NCI-H1417 treated with DMSO at 0.1 percent for 48 hours (cell line): ENCODE measurements at places on chromosomes 6 and 20.

DNA sequence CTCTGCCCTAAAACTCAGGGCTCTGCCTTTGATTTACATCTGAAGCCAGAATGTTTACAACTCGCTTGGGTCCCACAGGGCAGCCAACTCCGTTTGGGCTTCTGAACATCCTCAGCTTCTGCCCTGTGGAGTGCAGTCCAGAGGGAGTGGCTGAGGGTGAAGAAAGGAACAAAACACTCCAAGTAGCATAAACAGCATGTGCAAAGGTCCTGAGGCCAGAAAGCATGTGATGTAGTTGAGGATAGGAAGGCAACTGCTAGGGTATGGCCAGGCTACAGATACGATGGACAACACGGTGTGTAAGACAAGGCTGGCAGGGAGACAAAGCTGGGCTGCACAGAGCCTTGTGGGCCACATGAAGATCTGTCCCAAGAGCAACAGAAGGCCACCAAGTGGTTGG, 12.5 kb downstream of the JAG1 start:
- no peak for DNase-seq

DNA sequence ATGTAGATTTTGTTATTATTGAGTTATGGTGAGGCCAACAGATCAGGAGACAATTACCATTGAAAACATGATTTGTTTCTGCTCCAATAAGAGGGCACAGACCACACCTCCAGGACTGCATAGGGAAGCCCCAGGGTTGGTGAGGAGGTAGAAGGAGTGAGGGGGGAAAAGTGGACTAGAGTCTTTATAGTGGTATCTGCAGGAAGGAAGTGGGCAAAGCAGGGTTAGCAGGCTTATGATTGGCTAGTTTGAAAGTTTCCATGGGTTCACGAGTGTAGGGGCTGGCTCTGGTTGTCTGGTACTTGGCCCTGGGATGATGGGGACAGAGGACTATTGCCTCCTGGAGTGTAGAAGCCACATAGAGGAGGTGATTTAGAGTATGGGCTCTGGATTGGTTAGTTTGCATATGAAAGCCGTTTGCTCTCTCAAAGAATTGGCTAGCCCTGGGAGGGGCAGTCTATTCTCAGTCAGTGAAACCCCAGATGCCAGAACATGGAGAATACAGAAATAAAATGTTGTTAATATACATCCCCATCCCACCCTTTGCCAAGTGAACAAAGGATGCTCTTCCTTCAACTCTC, 156.6 kb downstream of the KLHL32 start:
- DNase-seq = no peak

DNA sequence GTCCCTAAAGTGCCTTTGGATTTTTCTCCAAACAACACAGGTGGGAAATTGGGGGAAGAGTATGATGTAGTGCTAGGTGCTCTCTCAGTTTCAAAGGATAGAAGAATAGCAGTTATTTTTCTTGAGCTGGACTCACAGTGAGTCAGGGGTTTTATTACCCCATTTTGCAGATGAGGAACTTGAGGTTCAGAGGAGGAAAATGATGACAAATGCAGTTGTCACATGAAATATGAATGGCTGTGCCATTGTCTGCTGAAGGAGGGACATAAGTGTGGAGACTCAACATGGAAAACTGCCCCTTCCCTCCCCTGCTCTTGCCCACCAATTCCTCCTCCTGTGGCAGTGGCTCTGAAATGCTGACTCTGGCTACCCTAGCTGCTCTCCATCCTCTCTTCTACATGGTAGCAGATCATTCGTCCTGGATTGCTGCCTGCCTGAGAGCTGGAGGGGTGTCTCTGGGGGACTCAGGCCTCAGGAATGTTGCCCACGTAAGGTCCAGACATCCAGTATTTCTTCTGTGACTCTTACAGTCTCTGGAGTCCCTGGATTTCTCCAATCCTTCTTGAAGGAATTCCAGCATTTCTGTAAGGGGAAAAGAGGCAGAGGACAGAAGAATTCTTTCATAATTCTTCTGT, 37.6 kb upstream of the EPB41L1 start:
- DNase-seq = no peak

DNA sequence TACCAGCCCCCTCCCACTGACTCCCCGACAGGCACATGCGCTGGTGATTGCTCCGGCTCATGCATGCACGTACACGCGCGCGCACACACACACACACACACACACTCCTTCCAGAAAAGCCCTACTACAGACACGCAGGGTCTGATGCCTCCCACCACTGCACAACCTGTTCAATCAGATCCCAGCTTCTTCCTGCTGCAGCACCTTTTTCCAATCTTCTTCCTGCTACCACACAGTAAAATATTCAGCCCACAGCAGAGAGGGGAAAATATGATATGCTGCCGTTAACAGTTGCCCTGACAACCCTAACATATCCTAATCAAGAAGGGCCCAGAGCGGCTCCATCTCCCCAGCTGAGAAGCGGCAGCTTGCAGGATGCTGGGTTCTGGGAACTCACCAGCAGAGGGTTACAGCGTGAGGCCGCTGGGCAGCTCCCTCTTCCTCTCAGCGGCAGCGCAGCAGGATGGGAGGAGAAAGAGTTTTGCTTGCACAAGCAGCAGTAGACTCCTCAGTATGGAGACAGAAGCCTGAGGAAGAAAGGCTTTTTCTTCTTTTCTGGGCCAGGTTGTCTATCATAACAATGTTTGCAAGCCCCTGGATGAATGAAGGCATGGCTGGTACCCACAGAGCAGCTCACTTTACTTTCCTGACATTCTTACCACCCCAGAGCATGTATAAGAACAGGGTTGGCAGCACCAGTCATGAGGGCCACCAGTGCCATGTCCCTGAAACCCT, 23.9 kb downstream of the MAP7 start:
- DNase-seq = no peak

GRCh38 chr6:45650524-45651135, 272.9 kb upstream of the SUPT3H start:
- DNase-seq = no peak

GRCh38 chr6:127949251-127949650, 48.4 kb upstream of the THEMIS start:
- no peak for DNase-seq

GRCh38 chr20:33733654-33734576, 2.1 kb downstream of the ZNF341 start:
- DNase-seq = no peak

GRCh38 chr6:144730088-144730645, 445.0 kb downstream of the UTRN start:
- DNase-seq = no peak

DNA sequence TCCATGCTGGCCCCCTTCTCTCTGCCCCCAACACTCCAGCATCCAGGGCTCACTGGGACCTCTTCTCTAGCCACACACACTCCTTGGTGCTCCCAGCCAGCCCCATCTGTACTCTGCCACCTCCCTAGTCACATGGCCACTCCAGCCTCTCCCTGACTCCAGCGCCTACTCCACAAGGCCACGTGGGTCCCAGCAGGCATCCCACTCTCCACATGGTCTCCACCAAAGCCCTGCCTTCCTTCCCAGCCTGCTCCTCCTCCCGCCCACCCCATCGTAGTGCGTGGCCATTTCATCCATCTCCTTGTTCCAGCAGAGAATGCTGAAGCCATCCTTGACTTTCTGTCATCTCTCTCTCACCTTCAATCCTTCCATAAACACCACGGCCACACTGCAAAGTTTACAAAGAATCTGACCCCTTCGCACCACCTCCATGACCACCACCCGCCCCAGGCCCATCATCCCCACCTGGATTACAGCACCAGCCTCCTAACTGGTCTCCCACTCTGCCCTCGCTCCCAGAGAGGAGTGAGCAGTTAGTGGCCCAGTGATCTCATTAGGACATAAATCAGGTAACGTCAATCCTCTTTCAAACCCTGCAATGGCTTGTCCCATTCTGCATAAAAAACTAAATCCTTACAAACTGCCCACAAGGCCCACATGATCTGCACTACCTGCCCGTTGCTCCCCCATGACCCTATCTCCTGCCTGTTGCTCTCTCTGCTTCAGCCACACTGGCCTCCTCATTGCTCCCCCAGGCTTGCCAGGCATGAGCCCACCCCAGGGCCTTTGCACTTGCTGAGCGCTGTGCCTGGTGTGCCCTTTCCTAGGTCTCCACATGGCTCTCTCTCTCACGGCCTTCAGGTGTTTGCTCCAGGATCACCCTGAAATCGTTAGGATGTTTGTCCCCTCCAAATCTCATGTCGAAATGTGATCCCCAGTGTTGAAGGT, 96.2 kb downstream of the GRM4 start:
- no peak for DNase-seq

DNA sequence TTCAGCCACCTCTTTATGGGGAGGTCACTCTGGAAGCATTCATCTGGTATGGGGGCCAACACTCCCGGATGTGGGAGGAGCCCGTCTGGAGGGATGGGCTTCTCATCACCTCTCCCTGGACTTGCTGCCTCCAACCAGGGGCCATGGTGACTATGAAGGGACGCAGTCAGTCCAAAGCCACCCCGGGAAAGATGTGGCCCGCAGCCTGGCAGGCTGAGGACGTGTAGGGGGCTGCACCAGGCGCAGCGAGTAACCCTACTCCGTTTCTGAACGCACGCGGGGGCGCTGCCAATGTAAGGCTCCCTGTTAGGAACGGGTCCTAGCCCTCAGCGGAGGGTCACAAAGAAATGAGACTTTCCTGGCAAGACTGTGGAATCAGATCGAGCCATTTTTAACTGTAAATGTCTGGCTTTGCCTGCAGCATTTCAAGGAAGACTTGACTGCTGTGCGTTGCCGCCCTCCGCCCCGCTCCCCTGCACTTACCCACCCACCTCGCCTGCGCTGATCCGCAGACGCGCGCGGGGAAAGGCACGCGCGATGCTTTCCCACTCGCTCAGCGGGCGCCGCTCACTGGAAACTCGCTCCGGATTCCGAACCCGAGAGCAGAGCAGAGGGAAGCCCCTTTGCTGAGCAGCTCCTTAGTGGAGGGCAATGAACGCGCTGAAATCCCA, 55.1 kb downstream of the IL20RA start:
- DNase-seq = no peak

DNA sequence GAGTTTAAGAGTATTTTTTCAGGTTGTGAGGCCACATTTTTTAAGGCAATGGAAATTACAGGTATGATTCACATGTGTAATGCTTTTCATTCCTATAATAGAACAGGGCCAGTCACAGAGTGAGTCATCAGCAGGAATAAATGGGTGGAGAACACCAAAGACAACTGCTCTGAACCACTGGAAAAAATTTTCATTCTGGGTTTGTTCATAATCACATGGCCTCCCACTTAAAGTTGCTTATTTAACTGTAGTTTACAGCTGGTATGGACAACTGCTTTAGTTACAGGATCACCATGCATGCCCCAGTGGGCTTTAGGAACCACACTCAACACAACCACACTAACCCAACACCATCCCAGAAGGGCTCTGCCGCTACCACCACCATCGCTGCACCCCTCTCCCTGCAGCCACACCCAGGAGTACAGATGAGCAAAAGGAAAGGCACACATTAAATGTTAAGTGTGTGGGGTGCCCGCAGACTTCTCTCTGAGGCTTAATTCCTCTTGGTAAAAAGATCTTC, 107.0 kb upstream of the DST start:
- no peak for DNase-seq

DNA sequence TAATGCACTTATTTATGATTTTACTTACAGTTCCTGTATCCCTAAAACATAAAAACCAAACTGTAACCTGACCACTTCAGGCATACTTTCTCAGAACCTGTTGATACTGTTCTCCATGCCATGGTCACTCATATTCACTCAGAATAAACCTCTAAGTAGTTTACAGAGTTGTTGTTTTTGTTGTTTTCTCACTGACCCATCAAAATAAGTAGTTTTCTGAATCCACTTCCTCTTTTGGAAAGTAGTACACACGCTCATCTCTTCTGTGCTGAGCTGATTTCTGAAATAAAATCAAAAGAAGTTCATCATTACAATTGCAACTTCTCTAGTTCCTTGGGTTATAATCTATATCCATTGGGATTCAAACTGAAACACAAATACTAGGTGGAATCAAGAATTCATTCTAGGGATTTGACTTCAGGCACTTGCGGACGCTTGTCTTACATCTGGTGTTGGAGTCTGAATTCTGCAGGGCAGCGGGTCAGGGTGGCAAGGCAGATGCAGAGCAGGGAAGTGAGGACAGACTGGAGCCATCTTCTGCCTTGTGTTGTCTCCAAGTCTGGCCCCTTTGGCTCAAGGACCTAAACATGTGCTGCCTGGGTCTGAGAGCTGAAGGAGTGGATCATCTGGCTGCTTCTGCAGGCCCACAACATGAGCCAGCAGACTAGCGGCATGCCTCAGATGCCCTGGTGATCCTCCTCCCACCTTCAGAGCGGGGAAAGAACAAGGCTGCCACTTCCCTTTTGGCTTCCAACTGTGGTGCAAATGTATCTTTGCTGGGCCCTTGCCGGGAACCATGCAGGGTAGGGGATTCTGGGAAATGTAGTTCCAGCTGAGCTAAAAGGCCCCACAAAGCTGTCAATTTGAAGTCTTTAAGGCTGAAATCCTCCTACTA, 167.9 kb upstream of the MYLIP start:
- no peak for DNase-seq

GRCh38 chr20:48171626-48172356, 386.5 kb upstream of the SULF2 start:
- DNase-seq = no peak

DNA sequence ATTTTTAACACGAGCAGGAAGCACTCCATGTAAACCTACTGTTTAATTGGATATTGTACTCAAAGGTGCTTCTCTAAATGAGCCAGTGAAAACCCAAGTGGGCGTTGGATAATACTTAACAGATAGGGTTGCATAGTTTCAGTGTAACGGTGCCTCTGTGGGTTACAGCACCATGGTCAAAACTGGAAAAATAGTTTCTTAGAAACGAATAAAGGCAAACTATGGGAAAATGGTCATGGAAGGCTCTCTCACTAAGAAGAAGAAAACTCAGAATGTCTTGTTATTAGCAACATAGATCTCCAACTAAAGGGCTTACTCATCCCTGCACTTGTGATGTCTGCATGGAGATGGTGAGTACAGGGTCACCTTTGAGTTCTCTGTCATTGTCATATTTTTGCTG, 59.1 kb upstream of the NEDD9 start:
- no peak for DNase-seq

- no peak for DNase-seq
These were observed 87.0 kb downstream of the FHL5 start for GRCh38 chr6:96649926-96650325.

DNA sequence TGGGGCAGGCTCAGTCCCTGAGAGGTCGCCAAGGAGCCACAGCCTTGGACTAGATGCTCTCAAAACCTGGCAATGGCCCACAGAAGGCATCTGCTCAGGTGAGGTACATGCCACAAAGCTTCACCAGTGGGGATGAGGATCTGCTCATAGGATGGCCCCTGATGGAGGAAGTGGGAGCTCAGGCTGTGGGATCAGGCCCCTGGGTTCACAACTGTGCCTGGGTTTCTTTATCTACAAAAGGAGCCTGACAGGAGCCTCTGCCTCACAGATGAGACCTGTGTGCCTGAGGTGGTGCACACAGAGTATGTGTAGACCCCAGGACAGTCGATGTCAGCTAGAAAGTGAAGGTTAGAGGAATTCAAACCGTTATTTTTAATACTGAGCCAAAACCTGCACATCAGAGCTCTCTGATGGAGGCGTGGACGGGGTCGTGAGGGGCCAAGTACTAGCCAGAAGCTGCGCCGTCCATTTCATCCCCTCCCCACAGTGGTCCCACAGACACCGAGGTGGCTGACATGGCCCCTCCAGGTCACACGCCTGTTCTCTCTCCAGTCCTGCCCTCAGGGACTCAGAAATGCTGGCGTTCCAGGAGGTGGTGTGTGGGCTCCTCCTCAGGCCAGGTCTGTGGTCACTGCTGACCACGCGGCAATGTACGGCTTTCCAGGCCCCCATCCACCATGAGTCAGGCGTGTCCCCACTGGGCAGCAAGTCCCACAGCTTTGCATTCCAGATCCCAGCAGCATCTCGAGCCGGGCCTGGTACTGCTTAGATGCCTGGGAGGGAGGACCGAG, 33.3 kb downstream of the NTSR1 start:
- DNase-seq = no peak

GRCh38 chr6:79215213-79215824, 19.2 kb downstream of the HMGN3 start:
- no peak for DNase-seq
